ENCODE measurements at places on chromosomes 1 and 21.

DNA sequence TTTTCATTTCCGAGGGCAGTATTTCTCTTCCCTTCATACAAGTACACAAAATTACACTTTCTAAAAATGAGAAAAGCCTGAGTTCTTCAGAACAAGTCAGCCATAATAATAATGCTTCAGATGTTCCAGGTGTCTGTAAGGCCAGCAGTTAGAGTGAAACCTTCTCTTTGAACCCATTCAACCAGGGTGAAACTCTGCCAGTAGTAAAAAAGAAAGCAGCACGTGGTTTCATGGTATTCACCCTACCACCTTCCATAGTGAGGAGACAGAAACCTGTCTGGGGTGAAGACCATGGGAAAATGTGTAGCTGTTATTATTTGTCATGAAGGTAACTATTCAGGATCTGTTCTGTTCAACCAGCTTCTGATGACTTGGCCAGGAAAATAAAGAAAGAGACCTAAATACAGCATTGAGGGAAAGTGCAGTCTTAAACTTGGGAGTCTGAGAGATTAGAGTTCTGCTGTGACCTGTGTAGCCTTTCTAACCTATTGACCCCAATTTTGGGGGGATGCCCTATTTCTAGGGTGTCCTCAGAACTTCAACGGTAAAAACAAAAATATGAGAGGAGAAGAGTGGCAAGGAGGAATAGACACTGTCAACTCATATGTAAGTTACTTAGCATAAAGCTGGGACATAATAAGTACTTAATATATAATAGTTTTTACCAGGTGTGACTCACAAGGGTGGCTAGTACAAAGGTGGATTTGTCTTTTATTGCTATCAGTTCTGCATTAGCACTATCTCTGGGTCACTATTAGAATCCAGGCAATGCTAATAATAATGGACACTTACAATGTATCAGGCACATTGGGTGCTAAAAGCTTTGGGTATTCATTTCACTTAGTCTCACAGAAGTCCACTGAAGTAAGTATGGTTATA, 70.0 kb upstream of the TNFSF4 start:
- no peak for DNase-seq

DNA sequence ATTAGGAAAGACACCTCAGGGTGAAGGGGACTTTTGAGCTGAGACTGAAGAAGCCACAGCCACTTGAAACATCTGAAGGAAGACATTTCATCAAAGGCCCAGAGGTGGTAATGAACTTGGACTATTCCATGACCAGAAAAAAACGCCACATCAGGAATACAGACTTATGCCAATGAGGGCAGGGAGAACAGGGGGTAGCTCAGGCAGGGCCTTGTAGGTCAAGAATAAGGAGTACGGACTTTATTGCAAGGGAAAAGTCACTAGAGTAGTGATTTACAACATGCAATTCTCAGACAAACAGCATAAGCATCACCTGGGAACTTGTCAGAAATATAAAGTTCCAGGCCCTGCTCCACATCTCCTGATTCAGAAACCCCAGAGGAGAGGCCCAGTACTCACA, 11.8 kb downstream of the TP53BP2 start:
- DNase-seq = no peak

- no peak for DNase-seq
Observed at GRCh38 chr21:27477296-27477695, 510.4 kb upstream of the ADAMTS5 start.

DNA sequence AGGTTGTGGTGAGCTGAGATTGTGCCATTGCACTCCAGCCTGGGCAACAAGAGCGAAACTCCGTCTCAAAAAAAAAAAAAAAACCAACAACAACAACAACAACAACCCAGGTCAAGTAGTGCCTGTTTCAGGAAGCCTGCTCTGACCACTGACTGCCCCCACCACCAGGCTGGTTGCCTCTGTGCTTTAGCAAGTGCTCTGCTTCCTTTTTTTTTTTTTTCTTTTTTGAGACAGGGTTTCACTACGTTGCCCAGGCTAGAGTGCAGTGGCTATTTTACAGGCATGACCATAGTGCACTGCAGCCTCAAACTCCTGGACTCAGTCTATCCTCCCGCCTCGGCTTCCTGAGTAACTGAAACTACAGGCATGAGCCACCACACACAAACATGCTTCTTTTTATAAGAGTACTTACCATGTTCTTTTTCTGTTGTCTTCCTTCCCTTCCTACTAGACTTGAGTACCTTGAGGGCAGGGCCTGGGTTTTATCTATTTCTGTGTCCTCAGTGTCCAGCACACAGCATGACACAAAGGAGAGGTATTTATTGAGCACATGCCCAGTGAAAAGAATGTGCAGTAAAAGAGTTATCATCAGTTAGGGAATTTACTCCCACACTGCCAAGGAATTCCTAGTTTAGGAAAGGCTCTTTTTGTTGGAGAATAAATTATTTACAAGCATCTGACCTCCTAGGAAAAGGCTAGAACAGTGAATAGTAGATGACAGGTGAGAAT, 9.9 kb upstream of the COA7 start:
- no peak for DNase-seq

GRCh38 chr1:19567041-19567440, 77.1 kb upstream of the NBL1 start:
- no peak for DNase-seq

GRCh38 chr1:118113261-118113660, 71.8 kb downstream of the SPAG17 start:
- DNase-seq = no peak

- DNase-seq = no peak
Observed at GRCh38 chr1:29754573-29755375, 518.5 kb downstream of the PTPRU start.

GRCh38 chr1:41655632-41656031, 171.1 kb upstream of the EDN2 start:
- no peak for DNase-seq

DNA sequence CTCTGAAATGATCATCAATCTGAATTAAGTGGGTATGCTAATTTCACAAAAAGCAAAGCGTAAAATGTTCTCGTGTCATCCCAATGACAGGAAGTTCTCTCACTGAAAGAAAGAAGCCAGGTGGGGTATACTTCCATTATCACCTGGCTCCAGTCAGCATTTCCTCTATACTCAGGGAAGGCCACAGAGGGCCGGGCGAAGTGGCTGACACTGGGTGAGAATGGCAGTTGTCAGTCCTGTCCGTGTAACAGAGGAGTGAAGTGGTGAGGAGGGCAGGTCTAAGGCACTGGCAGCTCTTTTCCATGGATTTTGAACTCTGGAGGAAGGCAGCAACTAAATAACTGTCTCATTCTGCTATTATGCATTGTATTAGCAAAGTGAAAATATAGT, 60.4 kb downstream of the CAPN2 start:
- DNase-seq = no peak

DNA sequence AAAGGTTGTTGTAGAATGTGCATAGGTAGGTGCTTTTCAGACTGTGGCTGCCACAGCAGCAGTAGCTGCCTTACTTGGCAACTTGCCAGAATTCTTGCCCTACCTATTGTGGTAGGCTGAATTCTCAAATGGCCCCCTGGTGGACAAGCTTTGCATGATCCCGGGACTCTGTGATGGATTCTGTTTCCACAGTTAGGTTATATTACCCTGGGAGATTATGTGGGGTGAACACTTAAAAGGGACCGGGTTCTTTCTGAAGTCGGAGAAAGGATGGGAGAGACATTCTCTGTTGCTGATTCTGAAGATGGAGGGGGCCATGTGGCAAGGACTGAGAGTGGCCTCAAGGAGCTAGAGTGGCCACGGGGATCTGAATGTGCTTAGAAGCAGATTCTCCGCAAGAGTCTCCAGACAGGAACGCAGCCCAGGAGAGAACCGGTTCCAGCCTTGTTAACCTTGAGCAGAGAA, 32.1 kb upstream of the KCNE1 start:
- DNase-seq = peak; percentile 72
